PC-9 (cell line): ENCODE measurements at places on chromosomes 11 and 22.
A peak's percentile ranks its signal among the peaks of the same experiment; 100 is the strongest.

GRCh38 chr11:69000831-69001242 is 12.2 kb downstream of the MRGPRF start:
- peak; percentile 57 for DNase-seq

DNA sequence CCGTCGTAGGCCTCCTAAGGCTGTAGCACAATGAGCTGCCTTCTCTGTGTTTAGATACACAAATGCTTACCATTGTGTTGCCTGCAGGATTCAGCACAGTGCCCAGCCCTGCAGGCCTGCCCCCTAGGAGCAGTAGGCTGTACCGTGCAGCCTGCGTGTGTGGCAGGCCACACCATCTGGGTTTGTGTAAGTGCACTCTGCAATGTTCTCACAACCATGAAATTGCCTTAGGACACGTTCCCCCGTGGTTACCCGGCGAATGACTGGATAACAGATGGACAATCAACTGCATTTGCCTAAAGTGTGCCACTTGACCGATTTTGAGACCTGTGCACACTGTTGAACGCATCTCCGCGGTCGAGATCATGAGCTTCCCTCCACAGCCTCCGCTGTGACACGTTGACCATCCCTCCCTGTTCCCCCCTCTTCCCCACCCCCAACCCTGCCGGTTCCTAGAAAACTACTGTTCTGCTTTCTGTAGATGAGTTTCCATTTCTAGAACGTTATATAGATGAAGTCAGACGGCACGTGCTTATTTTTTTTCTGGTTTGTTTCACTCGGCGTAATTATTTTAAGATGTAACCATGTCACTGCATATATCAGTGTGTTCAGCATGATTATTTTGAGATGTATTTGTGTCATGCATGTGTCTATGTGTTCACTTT is 22.2 kb upstream of the CTSD start:
- no peak for DNase-seq

- DNase-seq: no peak
Measured at GRCh38 chr11:84549217-84549616, 1077.9 kb downstream of the DLG2 start.

DNA sequence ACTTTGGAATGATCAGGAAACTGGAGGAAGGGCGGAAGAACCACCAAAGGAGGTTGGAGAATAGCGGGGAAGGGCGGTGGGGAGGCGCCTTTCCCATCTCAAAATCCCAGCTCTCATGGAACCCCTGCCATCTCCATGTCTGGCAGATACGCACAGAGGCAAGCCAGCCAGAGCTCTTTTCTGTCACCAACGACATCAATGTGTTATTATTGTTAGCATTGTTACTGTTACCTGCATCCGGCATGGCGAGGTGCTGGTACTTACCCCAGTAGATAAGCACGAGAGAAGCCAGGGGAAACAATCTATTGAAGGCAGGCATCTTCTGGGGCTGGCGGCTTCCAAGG is 969 bp downstream of the SCN3B start:
- no peak for DNase-seq

DNA sequence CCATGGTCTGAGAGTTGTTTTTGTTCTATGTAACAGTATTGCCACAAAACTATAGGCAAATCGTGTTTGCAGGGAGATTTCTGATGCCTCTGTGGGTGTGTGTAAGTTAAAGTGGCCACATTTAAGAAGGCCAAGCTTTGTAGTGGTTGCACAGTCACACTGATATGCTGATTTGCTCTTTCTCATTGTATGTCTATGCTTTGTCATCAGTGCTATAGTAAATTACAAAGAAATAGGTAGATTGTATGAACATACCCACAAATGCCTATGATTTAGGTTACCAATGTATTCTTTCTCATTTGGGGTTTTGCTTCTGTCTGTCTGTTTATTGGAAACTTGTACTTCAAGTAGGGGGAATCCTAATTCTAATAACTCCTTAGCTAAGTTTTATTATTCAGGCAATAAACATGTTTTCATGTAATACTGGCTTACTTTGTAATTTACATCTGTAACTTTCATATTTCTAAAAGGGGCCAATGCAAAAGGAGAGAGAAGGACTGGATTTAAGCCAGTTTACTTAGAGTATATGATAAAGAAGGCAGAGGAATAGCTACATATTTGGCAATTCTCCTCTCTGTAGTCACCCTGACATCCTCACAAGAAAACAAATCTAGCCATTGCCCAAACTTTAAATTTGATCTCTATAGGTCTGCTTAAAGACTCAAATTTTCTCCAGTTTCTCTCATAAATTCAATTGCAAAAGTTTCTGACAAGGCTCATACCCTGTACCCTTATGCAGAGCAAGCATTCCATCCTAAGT is 2.0 kb downstream of the FIBIN start:
- no peak for DNase-seq

DNA sequence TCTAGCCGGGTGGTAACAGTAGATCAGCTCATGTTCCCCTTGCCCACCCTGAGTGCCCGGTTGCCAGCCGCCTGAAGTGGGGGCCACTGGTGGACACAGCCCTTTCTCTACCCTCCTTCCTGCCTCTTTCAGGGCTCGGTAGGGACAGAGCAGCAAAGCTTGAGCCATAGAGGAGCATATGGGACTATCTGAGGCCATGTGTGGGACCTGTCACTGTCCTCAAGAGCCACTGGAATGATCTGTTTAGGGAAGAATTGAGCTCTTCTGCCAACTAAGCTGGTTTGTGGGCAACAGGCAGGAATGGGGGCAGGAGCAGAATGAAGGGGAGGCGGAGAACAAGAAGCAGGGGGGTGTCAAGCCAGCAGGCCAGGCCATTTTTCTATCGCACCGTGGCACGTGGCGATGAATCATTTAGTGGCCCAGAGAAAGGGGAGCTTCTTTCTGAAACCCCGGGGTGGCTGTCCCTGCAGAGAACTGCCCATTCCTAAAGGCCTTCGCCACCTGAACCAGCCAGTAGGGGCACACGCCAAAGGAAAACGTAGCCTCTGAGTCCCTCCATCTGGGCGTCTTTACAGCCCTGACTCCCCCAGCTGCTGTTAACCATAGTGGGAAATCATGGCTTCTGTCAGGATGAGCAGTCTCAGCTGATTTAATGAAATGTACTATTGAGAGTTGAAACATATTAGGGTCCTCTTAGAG is 8.8 kb downstream of the ASPHD2 start:
- no peak for DNase-seq

- no peak for DNase-seq
Measured at GRCh38 chr11:91199866-91200265, 977.0 kb upstream of the CHORDC1 start.

DNA sequence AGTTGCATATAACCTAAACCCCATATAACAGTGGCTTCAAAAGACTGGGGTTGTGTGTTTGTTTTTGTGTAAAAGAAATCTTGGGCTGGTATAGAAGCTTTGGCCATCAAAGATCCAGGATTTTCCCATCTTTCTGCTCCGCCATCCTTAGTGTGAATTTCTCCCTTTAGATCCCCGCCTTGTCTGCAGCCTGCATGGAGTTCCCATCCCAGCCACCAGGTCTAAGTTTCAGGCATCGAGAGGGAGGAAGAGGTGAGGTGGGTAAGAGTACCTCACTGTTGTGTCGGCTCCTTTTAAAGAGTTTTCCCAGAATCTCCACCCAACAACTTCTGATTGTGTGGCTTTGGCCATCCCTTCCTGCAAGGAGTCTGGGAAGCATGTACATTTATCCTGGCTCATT is 195.5 kb upstream of the SORL1-AS1 start:
- DNase-seq: no peak

- no peak for DNase-seq
Measured at GRCh38 chr11:64340671-64341335, 799 bp downstream of the CCDC88B start.

- no peak for DNase-seq
Measured at GRCh38 chr11:46345881-46346484, 1.3 kb upstream of the DGKZ start.

GRCh38 chr11:69677749-69678148 is 2.6 kb upstream of the LTO1 start:
- no peak for DNase-seq

GRCh38 chr22:49369726-49370626 is 457.7 kb downstream of the BRD1 start:
- DNase-seq: no peak

GRCh38 chr11:118263695-118264568 is at the start of gene MPZL2:
Gene MPZL2 (minus strand): TSS chr11:118264297. CDS start chr11:118264153, 144 bp downstream.
- peak; percentile 94 for DNase-seq

DNA sequence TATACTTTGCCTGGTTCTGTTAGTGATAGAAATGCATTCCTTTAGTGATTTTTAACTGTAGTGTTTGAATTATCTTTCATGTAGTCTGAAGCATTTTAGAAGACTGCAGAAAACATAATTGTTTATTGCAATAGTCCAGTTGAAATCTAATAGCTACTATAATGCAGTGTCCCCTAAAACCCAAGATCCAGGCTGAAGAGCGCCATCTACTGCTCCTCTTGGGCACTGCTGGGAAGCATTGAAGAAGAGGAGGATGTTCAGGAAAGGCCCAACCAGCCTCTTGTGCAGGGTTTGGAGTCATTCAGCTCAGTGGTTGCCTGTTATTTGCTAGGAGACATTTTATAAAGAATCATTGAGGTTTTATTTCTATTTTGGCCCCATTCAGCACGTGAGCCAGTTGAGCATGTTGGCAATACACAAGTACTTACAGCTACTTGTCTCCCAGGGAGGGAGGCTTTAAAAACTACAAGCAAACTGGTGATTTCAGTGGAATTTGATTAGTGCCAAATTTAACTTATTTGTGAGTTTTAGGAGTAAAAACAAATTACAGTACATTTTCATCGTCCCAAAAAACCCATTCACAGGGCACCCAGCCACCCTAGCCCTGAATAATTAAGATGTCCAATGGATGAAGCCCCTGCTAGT is 74.9 kb upstream of the HORMAD2 start:
- DNase-seq: peak; percentile 66

DNA sequence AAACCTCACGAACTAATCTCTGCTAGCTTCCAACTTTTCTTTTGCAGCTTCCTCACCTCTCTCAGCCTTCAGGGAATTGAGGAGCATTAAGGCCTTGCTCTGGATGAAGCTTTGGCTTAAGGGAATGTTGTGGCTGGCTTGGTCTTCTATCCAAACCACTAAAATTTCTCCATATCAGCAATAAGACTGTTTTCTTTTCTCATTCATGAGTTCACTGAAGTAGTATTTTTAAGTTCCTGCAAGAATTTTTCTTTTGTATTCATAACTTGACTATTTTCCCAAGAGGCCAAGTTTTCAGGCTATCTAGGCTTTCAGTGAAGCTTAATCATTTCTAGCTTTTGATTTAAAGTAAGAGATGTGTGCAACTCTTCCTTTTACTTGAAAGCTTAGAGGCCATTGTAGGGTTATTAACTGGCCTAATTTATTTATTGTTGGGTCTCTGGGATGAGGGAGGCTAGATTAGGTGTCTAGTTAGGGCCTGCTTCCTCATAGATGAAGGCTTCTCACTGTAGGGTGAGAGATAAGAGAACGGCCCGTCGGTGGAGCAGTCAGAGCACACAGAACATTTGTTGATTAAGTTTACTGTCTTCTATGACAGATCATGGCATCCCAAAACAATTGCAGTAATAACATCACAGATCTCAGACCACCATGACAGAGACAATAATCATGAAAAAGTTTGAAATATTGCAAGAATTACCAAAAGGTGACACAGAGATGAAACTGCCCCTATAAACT is 33.2 kb downstream of the CSF2RB start:
- no peak for DNase-seq

DNA sequence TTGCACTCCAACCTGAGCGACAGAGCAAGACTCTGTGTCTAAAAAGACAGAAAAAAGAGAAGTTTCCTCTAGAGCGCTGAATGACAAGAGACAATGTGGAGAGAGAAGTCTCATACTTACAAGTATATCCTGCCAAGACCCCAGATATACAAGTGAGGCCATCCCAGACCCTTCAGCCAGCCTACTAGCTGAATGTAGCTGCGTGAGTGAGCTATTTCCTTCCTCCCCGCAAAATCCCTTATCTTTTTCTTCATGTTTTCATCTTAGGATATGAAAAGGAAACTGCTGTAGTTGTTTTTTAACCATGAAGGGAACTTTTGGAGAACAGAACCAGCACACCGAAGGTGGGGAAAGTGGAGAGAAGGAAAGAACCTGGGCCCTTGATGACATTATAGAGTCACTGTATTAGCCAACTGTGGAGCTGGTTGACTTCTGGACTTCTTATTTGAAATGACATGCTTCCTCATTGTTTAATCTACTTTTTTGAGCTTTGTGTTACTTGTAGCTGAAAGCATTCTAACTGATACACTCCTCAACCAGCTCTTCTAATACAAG is 4.4 kb upstream of the DDX17 start:
- no peak for DNase-seq

GRCh38 chr22:19051381-19052072 is 70.7 kb downstream of the DGCR2 start:
- DNase-seq: no peak

DNA sequence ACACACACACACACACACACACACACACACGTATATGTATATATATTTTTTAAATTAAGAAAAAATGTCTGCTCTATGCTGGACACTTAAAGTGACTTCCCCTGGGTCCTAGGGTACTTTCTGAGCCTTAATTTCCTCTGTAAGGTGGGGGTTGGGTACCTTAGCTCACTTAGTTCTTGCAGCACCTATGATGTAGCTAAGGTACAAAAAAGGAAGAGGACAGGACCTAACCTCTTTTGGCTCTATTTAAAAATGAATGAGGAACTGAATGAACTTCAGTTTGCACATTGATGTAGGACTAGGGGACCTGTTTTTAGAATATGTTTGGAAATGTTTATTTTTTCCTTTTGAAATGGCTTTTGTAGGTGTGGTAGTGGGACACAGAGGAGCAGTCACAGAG is 11.1 kb downstream of the SREBF2 start:
- no peak for DNase-seq

GRCh38 chr22:38754751-38755154 is 1.0 kb downstream of the SUN2 start:
- no peak for DNase-seq

DNA sequence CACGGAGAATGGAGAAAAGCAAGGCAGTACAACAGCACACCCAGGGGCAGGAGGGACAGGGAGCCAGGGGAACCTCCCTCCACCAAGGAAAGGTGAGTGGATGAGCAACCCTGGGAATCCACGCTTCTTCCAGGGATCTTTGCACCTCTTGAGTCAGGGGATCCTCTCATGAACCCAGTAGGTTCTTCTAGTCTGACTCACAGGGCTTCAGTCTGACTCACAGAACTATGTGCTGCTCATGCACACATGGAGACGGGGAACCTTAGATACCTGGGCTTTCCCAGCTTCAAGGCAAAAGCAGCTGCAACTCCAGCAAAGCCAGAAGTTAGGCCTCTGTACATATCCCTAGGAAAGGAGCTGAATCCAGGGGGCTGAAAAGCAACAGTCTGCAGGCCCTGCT is 1021.4 kb upstream of the TENM4 start:
- no peak for DNase-seq

GRCh38 chr11:58061813-58062212 is 31.1 kb downstream of the OR6Q1 start:
- DNase-seq: no peak
